ENCODE measurements at places on chromosomes 1 and 21.

DNA sequence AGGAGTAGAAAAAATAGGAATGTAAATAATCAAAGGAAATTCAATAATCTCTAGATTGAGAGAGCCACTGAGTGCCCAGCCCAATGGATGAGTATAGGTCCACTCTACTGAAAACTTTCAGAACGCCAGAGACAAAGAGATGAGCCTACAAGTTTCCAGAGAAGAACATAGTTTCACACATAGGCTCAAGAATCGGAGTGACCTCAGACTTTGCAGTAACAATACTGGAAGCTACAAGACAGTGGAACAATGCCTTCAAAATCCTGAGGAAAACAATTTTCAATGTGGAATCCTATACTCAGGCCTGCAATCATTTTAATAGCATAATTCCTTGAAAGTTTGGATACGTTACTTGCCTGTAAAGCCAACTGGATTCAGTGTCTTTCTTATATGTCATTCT lies 11.0 kb downstream of the GJA4 start:
- no peak for DNase-seq

DNA sequence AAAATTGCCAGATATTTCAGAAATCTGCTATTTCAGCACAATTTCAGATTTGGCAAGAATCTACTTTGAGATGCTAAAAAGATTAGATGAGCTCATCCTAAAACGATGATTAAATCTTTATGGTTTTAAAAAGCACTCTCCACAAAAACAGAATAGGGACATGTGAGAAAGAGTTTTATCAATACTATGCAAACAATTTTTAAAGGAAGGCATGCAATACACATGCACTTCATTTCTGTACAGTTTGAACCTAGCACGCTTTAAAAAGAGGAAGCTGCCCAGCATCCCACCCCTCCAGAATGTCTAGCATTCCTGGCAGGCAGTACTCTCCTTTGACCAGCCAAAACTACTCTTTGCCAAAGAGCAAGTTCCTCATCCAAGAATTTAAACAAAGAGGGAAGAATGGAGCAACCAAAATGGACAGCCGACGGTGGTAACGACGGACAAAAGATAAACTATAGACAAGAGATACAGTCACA lies 1.3 kb downstream of the ARHGAP29 start:
- peak; percentile 43 for DNase-seq

DNA sequence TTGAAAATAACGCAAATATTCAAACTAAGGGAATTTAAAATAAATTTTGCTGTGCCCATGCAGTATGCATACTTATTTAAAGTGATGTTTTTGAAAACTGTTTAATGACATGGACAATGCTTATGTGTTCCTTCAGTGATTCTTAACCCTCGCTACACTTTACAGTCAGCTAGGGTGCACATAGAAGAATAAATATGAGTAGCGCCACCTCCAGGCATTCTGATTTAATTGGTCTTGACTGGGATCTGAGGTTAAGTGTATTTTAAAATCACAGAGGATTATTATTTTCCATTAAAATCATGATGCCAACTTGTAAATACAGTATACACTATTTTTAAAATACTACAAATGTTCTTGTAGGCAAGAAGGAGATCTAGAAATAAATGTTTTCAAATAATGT lies 373.5 kb upstream of the ADGRL4 start:
- DNase-seq = no peak

DNA sequence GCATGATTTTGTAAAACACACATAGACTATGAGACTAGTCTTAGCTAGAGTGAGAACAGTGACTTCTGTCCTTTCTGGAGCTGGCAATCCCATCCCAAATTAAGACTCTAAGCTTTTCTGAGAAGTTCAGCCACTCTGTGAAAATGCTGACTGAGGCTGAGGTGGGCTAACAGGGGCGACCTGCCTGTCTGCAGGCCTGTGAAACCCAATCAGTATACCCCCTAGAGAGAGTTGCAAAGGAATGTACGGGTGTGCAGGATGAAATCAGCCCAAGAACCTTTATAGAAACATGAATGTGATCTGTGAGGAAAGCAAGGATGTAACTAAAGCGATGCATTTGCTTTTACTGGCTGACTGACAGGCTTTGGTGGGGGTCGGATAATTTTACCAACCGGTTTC lies 16.0 kb upstream of the TBX15 start:
- DNase-seq = no peak

DNA sequence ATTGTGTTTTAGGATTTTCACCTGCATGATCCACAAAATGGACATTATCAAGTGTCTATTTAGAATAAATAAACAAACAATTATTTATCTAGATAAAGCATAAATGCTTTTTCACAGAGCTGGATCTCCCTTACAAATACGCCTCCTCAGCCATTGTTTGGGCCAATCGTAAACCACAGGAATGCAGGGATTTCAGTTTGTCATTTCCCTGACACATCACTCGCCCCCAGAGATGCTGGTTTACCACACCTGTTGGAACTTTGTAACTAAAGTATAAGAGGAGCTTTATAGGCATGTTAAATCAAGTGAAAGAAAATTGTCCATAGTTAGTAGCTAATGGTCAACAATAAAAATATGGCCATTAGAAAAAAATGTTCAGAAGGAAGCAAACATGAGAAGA lies 40.3 kb downstream of the GPR88 start:
- DNase-seq = no peak
